ENCODE measurements at places on chromosomes 5 and 9. TPM values are rescaled to one million over a fixed set of nuclear protein-coding genes. Genes with fewer than 3 reads are reported as not detected.

ANP32B gene
- total RNA-seq: 66.7 TPM

GRCh38 chr5:38639377-38640358 is 83.2 kb upstream of the LIFR start:
- no peak for DNase-seq

GRCh38 chr5:83927140-83927733 is 206.6 kb upstream of the HAPLN1 start:
- peak; percentile 63 for DNase-seq

PRRX2 gene
- total RNA-seq: 0.49 TPM

GRM6 gene
- total RNA-seq: not detected

CDC20B gene
- not detected for total RNA-seq

IL9 gene
- total RNA-seq: not detected

PCDHB10 gene
- total RNA-seq: 6.2 TPM

RNF224 gene
- not detected for total RNA-seq

- no peak for DNase-seq
These were observed 179.9 kb downstream of the DTWD2 start for GRCh38 chr5:118808441-118808840.

HEMGN gene
- total RNA-seq: not detected

- DNase-seq: no peak
These were observed 150.1 kb downstream of the SLC28A3 start for GRCh38 chr9:84190411-84190810.

- no peak for DNase-seq
These were observed 45.2 kb upstream of the IL6ST start for GRCh38 chr5:56039985-56040384.

PRR7 gene
- 0.82 TPM for total RNA-seq

DNA sequence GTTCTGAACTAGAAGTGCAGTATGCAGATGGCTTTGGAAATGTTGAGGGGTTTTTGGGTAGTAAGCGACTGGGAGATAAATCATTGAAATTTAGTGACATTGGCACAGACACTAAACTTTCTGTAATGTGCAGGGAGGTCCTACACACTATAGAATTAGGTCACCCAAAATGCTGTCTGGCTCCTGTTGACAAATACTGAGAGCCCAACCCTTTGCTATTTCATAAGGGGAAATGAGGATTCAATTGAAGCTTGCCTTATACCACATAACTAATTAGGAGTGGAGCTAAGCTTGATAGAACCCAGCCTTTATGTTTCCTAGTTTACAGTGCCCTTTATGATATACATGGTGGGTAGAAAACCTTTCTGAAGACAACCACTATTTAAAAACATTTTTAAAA is 22.6 kb downstream of the HMGXB3 start:
- no peak for DNase-seq

DNA sequence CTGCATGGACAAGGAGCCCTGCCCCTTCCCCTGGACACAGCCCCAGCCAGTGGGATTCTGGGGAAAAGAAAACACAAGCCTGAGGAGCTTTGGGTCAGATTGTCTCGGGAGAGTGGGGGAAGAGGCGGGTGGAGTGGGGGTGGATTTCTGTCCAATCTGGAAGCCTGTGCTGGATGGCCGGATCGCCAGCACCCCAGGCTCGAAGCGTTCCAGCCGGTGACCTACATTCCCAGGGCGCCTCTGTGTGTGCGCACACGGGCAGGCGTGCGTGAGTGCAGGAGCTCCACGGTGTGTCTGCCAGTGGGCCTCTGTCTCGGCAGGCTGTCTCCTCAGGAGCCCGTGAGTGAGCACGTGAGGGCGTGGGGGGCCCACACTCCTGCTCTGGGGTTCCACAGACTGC is 74.3 kb upstream of the DAB2IP start:
- DNase-seq: peak; percentile 87

- DNase-seq: no peak
These were observed 98.2 kb upstream of the ALDH1A1 start for GRCh38 chr9:73050887-73051550.

- no peak for DNase-seq
These were observed 111.0 kb downstream of the CD180 start for GRCh38 chr5:67085616-67086015.

GRCh38 chr5:135246923-135247795 is 151.9 kb downstream of the MACROH2A1 start:
- peak; percentile 64 for DNase-seq

GRCh38 chr5:59065554-59065953 is 482.7 kb downstream of the RAB3C start:
- DNase-seq: no peak

DNA sequence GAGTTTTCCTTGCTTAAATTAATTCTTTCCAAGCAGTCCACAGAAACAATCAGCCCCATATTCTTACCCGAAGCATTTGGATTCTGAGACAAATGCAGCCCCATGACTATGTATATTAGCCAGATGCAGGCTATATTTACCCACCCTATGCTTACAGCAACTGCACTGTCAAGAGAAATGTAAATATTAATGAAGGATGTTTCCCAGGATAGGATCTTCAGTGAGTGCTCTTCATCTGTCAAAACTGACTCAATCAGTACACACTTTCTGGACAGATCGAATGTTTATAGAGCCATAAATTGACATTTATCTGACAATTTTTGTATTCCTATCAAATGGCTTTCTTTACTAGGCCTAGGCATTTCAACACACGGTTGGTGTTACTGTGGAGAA is 725.3 kb upstream of the SEMA6A start:
- DNase-seq: no peak

DNA sequence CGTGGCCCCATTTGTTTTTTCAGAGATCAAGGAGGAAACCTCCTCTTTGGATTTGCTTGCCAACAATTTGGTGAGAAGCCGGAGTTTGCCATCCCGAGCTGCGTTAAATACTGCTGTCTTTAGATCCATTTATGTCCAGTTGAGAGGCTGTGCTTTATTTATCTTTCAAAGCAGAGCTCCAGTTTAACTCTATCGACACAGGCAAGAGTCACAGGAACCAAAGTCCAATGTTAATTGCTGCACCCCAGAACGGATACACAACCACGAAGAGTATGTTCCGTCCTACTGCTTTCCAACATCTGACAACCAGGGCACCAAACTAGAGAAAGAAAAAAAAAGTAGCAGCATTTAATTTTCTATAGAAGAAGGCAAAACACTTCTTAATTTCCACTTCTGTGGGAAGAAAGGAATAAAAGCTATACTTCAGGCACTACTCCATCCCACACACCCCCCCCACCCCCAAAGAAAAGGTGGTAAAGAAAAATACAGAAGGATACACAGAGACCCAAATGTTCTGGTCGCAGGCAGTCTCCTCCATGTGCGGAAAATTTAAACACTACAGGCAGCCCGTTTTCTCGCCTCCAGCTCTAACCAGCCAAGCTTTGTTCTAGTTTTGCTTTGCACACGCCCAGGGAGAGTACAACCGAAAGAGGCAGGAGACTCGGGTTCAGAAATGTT is 1.1 kb downstream of the FEM1C start:
- DNase-seq: no peak

IFNB1 gene
- total RNA-seq: not detected

SLIT3 gene
- 30.0 TPM for total RNA-seq

CDX1 gene
- not detected for total RNA-seq

CXCL14 gene
- total RNA-seq: 9.1 TPM

- peak; percentile 92 for DNase-seq
These were observed 50.4 kb upstream of the SYNPO start for GRCh38 chr5:150589862-150590601.

- no peak for DNase-seq
These were observed 594.5 kb upstream of the ARRDC3 start for GRCh38 chr5:91977579-91977978.

DNA sequence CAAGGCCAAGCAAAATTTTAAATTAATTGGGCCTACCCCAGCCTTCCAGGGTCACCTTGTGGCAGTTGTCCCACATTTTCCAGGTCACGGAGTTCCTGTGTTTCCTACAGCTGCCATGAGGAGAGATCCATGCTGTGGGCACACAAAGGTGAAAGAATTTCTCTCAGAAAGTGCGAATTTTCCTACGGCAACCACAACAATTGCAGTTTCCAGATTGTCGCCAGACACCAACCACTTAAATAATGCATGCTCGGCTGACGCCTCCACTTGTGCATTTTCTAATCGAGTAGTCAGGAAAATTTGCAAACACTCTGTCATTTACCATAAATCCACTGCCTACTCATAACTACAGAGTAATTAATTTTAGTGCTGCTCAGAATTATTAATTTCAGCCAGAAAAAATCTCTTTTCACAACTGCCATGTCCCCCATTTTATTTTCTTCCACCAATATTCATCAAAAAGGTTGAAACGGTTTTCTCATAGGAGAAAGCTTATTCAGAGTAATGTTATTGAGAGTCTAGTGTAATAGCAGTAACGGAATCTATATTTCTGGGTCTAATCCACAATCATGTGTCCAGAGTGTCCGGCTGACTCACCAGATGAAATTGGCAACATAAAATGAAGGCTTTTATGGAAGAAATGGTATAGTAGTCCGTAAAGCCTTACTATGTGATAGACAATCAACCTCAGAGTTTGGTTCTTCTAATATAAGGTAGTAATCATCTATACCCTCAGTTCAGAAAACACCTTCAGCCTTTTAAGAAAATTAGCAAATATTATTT is 389.8 kb downstream of the NR2F1-AS1 start:
- DNase-seq: no peak

- no peak for DNase-seq
These were observed 132.9 kb downstream of the PALM2AKAP2 start for GRCh38 chr9:109912726-109913460.

DNA sequence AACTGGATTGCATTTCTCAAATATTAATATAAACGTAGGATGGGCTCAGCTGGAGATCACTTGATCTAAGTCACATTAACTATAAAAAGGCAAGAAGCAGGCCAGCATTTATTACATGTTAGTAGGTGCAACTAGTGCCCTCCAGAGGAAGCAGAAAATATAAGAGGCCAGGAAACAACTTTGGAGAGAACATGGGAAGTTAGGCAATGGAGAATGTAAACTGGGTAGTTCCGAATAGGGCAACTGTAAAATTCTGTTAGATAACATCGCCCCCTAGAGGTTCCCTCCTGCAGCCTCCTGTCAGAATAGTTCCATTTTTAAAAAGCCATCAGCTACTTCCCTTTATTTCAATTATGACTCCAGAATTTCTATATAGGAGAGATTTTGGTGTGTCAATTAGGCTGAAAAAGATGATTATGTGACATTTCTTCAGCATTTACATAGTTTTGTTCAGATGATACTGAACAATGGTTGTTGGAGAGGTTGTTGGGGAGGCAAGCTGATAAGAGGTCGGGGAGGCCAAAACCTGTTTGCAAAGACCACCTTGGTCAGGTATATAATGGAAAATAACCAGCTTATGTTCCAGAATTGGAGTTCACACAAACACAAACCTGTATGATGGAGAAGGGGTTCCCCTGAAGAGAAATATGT is 22.4 kb downstream of the CCL28 start:
- no peak for DNase-seq

GRCh38 chr5:145462525-145462924 is 372.6 kb downstream of the PRELID2 start:
- DNase-seq: no peak

TEK gene
- 8.9 TPM for total RNA-seq

GRCh38 chr5:143168171-143168741 is 235.2 kb downstream of the NR3C1 start:
- no peak for DNase-seq

SLC27A6 gene
- total RNA-seq: 0.71 TPM

GRCh38 chr9:7313389-7313788 is 486.2 kb downstream of the DMAC1 start:
- no peak for DNase-seq

DNA sequence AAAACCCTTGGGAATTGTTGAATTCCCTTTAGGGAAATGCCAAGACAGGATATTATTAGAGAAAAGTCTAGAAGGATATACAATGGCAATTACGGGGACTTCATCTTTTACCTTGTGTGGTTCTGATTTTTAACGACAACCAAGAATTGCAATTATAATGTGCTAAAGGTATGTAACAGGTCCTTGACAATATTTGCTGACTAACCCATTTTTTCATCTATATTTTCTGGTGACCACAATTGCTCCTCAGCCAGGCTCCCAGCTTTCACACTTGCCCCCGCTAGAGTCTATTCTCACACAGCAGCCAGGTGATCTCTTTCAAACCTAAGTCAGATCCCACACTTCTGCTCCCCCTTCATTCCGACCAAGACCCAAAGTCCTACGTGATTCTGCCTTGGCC is 34.3 kb downstream of the BARHL1 start:
- DNase-seq: no peak

TNC gene
- 127 TPM for total RNA-seq

- no peak for DNase-seq
These were observed 77.6 kb downstream of the PCDH1 start for GRCh38 chr5:141800617-141801016.

DNA sequence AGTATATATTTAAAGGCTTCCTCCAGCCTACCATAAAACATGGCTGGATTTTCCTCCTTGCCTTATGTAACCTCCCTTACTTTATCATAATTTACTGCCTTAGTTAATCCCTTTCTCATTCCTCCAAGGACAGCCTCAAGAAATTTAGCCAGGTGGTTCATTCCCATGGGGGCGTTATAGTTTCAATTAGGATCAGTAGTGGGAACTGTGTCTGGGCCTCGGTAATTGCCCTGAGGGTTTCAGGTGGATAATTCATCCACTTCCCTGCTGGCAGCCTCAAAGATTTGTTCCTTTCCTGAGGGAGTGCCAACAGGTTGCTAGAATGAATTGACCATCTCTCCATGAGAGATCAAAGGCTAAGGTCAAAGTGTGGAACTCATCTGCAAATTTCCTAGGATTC is 4.3 kb upstream of the GM2A start:
- no peak for DNase-seq

DNA sequence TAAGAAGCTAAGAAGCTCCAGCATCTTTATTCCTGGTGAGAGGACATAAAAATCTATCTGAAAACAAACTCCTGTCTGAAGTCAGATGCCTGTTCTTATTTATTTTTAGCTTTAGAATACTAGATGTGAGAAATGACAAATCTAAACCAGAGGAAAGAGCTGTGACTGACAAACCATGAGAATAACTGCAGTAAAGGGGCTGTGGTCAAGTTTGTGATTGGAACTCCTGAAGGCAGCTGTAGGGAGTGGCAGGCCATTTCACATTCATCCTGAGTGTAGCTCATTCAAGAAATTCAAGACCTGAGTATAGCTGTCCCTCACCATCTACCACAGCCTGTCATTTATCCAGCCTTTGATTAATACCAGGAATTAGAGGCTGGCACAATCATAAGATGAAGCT is 718.8 kb downstream of the BRINP1 start:
- DNase-seq: no peak

SMIM32 gene
- not detected for total RNA-seq

GRCh38 chr5:113325054-113325453 is 109.7 kb downstream of the TSSK1B start:
- DNase-seq: no peak

GRXCR2 gene
- total RNA-seq: not detected

GRCh38 chr5:170523142-170523551 is 19.3 kb downstream of the KCNIP1 start:
- DNase-seq: no peak

Measured in sigmoid colon (tissue), 7 donors.